ENCODE measurements at places on chromosomes 12 and 14.

DNA sequence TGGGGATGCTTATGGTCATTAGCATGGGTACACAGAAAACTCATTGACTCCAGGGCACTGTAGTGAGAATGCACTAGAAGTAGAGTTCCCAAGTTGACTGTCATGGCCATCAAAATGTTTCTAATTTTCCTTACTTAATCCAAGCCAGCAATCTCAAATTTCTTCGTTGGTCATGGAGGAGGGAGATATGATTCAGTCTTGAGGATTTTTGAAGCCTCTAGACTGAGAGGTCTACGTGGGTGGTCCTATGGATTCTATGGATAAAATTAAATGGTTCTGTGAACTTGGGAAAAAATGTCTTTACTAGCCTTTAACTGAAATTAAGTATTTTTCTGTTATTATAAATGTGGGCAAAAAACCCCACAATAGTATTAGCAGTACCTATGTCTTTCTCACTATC lies 508.5 kb downstream of the FUT8 start:
- no peak for DNase-seq

DNA sequence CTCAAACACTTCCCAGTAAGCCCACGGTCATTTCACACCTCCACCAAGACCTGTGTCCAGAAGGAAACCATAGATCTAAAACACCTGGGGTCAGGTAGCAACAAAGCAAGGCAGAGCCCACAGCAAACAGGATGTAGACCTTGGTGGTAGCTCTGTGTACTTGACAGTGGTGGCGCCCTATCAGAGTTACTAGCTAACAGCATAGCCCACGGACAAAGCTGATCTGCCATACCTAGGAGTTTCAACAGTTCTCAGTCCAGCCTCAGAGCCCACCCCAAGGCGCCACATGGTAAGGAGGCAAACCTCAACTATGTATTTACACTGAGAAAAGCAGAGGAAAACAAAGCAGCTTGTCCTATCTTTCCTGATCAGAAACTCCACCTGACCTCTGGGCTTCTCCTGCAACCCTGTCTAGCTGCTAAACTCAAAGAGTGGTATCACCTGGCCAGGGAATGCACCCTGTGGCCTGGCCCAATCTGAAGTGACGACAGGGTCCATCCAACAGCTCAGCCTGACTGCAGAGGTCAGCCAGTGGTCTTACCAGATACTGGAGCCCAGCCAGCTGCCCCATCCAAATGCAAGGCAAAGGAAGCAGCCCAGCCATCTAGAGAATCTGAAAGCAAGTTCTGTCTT lies 46.3 kb downstream of the STON2 start:
- no peak for DNase-seq

GRCh38 chr12:58459191-58459590 lies 461.1 kb downstream of the LRIG3 start:
- no peak for DNase-seq

DNA sequence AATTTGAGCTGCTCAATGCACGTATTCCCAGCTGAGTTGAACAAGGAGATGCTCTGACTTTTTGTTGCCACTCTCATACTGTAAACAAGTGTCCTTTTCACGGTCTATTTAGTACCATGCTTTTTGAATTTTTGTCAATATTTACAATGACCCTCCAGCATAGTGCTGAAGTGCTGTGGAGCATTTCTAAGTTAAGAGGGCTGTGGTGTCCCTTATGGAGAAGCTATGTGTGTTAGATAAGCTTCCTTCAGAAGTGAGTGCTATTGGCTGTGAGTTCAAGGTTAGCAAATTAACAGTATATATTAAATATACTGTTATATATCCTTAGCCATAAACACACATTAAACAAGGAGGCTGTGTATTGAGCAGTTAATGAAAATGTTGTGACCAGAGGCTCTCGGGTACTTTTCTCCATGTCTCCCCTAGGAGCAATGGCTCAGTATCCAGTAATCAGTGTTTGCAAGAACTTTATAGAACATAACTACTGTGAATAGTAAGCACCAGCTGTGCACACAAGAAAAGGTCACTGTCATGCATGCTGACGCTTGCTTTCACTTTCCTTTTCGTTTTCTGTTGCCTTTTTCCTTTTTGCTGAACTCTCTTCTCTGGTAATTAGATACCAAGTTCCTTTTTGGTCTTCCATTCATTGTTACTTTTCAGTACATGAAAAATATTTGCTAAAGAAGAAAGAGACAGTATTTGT lies 187.2 kb upstream of the NEDD1 start:
- DNase-seq: no peak

- DNase-seq: no peak
Measured at GRCh38 chr14:59336706-59337105, 128.5 kb downstream of the GPR135 start.

DNA sequence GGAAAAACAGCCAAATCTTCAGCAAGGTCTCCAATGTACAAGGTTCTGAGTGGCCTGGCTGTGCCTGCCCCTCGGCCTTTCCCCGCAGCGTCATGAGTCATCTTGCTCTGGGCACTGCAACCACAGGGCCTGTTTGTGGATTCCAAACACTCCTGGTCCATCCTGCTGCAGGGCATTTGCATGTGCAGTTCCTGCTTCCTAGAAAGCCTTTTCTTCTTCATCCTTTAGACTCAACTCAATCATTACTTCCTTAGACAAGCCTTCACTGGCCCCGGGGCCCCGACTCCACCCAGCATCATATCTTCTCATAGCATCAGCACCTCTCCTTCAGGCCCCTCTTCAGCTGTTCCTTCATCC lies 101.8 kb upstream of the EGLN3 start:
- no peak for DNase-seq

GRCh38 chr14:65354715-65355114 lies 57.8 kb upstream of the FUT8 start:
- DNase-seq: no peak

DNA sequence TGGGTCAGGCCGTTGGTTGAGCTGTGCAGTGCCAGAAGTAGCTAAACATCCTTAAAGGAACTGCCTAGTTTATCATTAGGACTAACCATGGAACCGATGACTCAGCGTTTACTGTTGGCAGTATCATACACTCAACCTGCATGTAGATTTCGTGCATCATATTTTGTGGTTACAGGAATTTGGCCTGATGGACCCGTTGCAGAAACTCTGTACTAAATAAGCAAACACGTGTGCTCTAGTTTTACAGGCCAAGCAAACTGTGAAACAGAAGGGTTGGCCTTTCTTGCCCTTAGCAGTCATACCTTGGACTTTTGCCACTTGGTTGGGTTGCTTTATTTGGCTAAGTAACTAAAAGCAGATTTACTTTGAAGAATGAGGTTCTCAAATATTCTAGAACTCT lies 35.6 kb downstream of the DGLUCY start:
- no peak for DNase-seq

DNA sequence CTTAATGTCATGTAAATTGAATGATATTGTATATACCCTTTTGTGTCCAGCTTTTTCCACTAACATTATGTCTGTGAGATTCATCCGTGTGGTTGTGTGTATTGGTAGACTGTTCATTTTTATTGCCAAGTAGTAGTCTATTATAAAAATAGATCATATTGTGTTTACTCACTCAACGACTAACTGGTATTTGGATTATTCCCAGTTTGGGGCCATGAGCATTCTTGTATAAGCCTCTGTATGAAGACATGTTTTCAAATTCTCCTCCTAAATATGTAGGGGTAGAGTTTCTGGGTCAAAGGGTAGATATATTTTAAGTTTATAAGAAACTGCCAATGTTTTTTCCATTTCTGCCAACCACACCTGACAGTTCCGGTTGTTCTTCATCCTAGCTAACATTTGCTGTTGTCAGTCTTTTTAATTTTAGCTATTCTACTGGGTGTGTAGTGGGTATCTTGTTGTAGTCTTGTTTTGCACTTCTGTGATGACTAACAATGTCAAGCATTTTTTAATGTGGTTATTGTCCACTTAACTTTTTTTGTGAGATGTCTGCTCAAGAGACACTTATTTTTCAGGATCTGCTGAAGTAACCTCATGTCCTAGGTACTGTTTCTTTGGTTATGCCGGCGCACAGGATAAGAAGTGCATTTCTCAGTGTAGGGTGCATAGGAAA lies 93.2 kb downstream of the DACT1 start:
- DNase-seq: no peak

GRCh38 chr12:25497021-25497420 lies 56.1 kb downstream of the LMNTD1 start:
- no peak for DNase-seq
